ENCODE measurements at places on chromosomes 13 and 19.

DNA sequence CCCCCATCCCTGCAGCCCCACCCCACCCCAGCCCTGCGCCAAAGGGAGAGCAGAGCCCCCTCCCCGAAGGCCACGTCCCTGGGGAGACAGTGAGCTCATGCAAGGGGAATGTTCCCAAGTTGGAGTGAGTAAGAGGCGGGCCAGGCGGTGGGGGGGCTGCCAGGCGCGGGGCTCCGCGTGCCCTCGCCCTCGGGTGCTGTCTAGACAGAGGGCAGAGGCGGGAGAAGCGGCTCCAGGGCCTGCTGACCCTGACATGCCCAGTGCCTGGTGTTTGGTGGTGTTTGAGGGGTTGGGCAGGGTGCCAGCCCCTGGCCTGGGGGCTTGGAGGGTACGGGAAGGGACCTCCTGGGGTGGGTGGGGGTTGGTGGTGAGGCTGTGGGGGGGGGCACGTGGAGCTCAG lies 1.0 kb downstream of the FSTL3 start:
- DNase-seq, result no peak

DNA sequence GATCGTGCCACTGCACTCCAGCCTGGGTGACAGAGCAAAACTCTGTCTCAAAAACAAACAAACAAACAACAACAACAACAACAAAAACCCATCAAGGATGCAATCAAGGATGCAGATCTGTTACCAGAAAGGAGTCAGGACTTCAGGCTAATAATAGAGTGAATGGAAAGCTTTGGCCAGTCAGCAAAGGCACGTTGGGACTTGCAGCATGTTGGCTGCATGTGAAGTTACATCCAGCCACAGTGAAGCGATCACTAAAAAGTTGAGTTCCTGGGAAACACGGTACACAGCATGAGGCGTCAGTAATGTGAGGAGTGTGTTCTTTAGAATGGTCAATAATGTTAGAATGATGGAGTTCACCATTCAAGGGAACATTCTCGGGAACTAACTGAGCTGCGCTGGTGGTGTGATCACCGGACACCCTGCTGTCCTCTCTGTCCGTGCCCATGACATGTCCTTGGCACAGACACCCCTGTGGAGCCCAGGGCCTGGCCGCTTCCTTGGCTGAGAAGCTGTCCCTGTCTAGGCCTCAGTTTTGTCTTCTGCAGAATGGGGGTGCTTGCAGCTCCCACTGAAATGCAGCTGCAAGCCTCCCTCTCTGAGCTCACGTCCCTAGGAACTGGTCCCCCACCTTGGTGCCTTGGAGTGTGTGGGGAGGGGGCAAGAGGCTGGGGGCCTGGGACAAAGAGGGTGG lies 2.3 kb upstream of the LGALS7B start:
- no peak for DNase-seq

DNA sequence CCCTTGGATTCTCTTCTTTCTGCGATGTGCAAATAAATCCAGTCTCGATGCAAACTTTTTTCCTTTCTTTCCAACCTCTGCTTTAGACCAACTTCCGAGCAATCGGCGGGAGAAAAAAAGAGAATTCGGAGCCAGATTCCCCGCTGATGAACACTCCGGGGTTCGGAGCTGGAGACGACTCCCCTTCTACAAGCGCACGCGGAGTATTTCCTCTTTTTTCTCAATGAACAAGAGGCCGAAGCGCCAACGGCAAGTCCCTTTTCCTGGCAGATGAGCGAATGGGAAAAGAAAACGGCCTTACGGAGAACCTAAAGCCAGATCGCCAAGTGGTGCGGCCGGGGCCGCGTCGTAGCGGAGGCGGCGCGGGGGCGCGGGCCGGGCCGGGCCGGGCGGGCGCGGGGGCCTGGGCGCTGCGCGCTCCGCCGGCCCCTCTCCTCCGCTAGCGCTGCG lies 250 bp downstream of the SPRY2 start:
- peak; percentile 68 for DNase-seq

- no peak for DNase-seq
Observed at GRCh38 chr13:20349564-20350381, 117.7 kb upstream of the GJB6 start.

DNA sequence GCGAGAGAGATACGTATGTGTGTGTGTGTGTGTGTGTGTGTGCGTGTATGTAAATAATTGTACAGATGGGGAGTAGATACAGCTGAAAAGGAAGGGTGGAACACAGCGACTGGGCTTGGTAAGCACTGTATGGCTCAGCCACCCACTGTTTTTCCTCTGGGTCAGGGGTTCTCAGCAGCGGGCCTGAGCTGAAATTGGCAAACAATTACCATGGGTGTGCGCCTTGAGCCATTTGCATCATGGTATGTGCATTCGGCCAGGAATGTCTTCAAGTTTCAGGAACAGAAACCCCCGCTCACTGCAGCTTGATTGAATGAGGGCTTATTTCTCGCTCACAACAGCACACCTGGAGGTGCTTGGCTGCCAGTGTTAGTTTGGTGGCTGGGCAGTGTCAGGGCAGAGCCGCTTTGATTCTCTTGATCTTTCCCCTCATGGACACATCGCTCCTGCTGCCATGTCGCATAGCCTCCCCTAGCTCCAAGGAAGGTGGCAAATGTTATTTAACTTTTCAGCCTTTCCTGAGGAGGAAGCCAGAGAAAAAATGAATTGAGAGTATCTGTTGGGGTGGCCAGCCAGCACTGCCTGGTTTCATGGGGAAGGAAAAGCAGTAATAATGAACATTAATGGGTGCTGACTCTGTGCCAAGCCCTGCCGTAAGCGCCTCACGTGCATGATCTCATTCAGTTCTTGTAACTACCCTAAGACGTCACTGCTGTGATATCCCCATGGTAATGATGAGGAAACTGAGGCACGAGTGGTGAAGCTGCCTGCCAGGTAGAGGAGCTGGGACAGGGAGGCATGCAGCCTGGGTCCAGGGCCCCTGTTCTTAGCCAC lies 126.9 kb downstream of the SIPA1L3 start:
- DNase-seq, result no peak

Data from midbrain (tissue), 1 donor.